Inflammatory macrophage treated with lipopolysaccharide for 1 hour (primary cell): ENCODE measurements at places on chromosomes 3 and 15.
A peak's percentile ranks its signal among the peaks of the same experiment; 100 is the strongest.

- DNase-seq = peak; percentile 57
Measured at GRCh38 chr3:197000211-197000610, 29.4 kb downstream of the MELTF start.

- DNase-seq = no peak
Measured at GRCh38 chr3:56885453-56885852, 83.7 kb upstream of the ARHGEF3 start.

DNA sequence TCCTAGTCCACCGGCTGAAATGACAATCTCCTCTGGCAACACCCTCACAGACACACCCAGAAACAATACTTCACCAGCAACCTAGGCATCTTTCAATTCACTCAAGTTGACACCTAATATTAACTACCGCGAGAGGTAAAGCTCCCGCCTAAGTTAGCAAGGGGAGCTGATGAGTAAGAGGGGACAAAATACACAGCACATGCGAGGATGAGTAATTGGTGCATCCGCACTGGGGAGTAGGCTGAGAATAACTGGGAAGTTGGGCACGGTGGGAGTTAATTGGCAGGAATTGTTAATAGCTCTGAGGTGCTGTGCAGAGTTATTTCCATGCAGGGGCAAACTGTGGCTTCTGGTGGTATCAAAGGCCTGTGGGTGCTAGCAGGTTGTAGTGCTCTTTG lies 14.5 kb upstream of the PLD1 start:
- DNase-seq = peak; percentile 63

DNA sequence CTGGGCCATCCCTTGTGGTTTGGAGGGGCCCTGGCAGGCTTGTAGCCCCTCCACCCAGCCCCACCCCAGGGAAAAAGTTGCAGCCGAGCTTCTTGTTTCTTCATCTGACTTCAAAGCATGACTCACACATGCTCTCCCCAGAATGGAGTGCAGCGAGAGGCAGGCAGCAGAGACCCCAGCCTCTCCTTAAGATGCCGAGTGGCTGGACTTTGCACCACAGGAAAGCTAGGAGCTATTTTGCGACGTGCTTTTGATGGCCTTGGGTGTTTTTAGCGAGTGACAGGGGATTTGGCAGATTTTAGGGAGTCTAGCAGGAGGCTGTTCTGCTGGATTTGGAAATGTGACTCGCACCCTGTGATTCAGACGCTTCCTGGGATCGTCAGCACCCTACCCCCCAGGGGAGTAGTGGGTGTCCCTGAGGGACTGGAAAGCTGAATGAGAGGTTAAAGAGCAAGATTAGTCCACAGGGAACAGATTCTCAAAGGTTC lies 14.2 kb downstream of the BAHD1 start:
- DNase-seq = peak; percentile 28

DNA sequence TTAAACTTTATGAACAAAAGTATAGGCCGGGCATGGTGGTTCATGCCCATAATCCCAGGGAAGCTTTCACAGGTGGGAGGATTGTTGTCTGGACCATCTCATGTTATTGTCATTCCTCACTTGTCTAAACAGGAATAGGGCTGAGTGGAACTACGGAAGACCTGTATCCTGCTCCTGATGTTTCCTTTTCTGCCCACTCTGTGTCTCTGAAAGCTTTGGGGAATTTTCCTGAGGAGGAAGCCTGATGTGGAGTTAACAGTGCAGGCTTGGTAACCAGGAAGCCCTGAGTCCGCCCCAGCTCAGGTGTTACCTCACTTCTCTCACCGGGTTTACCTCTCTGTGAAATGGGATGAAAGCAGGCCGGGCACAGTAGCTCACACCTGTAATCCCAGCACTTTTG lies 2.0 kb upstream of the SS18L2 start:
- DNase-seq = no peak

GRCh38 chr15:75454471-75455378 lies 3.2 kb upstream of the SIN3A start:
- DNase-seq = peak; percentile 47

DNA sequence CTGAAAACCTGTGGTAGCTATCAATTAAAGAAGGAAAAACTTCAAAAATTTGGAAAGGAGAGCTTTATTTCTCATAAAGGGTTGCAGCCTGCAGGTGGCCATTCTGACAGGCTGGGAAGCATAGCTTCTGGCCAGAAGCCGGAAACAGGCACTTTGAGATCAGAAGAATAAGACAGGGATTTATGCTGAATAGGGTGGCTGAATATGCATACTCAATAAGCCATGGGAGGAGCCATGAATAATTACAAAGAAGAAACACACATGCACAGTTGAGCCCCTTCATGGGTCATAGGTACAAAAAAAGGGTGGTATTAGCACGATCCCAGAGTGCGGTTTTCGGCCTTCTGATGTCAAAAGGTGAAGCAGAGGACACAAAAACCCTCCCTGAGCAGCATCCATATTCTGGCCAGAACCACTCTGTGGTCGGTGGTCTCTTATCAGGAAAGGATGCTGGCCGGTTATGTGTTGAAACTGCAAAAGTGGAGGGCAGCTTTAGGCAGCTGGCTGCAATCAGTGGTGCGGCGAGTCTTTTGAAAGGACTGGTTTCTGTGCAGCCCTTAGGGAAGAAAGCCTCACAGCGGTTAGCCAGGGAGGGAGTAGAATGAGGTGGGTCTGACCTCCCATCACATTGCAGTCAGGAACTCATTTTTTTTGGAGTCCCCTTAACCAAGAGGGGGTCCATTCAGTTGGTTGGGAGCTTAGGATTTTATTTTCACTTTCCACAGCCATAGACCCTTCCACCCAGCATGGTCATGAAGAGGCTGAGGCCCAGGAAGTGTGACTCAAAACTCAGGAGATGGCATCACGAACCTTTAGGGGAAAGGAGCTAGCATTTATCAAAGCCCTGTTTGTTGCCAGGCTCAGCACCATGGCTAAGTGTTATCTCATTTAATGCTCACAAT lies 34.7 kb upstream of the CCDC174 start:
- DNase-seq = no peak

DNA sequence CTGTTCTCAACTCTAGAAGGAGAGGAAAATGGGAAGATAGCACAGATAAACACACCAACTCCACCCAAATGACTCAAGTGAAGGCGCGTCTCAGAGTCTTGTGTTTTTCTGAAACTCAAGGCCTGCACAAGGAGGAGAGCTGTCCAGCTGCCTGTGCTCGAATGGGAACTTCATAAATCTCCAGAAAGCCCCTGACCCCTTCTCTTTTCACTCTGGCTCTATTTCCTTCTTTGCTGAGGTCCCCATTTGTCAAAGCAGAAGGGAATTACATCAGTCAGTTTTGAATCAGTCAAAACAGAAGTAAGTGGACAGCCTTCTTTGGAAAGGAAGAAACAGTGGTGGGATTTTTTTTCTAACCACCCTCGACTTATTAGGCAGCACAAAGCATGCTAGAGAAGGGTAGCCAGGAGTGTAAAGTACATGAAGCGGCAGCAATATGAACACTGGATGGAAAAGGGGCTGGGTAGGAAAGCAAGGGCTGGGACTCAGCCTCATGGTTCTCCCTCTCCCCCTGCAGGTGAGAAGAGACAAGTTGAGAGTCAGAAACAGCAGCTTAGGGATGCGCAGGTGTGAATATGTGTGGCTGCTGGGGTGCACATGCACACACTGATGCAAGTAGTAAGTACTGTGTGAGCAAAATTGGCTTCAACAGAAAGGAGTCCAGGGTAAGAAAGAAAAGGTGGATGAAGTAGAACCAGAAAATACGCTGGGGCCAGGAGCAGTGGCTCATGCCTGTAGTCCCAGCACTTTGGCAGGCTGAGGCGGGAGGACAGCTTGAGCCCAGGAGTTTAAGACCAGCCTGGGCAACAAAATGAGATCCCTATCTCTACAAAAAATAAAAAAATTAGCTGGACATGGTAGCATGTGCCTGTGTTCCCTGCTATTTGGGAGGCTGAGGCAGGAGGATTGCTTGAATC lies 36.6 kb upstream of the MAGEF1 start:
- DNase-seq = peak; percentile 73

GRCh38 chr3:69511361-69511760 lies 125.5 kb upstream of the FRMD4B start:
- DNase-seq = no peak

DNA sequence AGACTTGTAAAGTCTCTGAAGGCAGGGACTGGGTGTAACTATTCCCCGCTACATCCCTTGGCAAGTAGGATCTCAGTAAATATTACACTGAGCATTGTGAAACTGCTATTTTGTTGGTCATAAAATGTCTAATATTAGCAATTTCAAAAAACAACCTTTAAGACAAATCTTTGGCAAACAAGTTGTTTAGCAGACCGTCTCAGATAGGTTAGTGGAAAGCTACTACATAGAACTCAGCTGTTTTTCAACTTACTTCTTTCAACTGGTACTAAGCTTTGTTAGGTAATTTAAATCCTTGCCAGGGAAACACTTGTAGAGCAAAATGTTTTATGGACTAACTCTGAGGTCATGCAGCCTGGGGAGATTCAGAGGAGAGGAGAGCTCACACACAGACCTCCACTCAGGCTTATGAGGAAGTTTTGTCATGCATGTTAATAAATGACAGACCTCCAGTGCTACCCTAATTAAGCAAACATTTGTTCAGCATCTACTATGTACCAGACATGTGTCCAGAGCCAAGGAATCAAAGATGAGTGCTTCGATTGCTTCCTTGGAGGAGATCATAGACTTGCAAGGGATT lies 61.6 kb upstream of the STAC start:
- DNase-seq = no peak

- DNase-seq = peak; percentile 17
Measured at GRCh38 chr15:89419370-89419984, 76.9 kb downstream of the RHCG start.

DNA sequence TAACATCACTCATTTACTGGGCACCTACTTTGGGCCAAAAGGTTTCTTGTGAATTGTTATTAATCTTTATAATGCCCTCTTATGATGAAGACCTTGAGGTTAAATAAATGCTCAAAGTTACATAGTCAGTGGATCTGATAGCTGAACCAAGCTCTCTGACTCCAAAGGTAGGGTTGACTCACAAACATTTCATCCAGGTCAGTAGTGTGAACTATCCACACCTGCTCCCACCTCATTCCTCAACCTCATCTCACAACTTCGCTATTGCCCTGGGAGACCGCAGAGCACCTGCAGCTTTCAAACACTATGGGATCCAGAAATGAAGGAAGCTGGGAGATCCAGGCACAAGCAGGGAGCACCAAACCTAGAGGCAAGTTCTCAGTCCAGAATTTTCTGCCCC lies 93.8 kb upstream of the FGF12 start:
- DNase-seq = no peak

DNA sequence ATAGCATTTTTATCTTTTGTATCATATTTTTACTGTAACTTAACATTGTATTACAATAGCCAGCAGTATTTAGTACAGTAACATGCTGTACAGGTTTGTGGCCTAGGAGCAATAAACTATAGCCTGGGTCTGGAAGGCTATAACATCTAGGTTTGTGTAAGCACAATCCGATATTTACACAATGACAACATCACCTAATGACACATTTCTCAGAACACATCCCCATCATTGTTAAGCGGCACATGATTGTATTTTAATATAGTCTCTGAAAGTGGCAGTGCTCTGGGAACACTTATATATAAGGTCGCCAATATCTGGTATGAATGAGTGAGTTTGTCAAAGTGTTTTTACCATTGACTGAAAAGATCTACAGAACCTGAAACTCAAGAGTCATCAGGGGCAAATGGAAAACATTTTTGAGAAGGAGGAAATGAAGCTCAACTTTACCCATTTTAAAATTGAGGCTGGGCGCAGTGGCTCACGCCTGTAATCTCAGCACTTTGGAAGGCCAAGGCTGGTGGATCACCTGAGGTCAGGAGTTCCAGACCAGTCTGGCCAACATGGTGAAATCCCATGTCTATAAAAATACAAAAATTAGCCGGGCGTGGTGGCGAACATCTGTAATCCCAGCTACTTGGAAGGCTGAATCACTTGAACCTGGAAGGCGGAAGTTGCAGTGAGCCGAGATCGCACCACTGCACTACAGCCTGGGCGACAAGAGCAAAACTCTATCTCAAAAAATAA lies 38.8 kb upstream of the TNFSF10 start:
- DNase-seq = no peak

GRCh38 chr3:25665315-25666280 lies 891 bp upstream of the TOP2B start:
- DNase-seq = peak; percentile 42

- no peak for DNase-seq
Measured at GRCh38 chr3:126529585-126530170, 5.7 kb downstream of the CHST13 start.

GRCh38 chr15:96312641-96313335 lies 17.7 kb upstream of the NR2F2 start:
- DNase-seq = no peak

DNA sequence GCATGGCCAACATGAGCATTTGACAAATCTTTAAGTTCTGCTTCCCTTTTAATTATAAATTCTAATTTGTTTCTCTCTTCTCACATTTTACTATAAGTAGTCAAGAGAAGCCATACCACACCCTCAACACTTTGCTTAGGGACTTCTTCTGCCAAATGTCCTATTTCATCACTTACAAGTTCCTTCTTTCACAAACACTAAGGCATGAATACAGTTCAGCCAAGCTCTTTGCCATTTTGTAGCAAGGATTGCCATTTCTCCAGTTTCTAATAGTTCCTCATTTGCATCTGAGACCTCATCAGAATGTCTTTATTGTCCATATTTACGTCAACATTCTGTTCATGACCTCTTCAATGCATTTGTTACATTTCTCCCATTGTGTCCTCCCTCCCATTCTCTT lies 29.4 kb downstream of the SLC22A14 start:
- DNase-seq = peak; percentile 52

GRCh38 chr3:54578417-54578816 lies 349.4 kb downstream of the LRTM1 start:
- no peak for DNase-seq

DNA sequence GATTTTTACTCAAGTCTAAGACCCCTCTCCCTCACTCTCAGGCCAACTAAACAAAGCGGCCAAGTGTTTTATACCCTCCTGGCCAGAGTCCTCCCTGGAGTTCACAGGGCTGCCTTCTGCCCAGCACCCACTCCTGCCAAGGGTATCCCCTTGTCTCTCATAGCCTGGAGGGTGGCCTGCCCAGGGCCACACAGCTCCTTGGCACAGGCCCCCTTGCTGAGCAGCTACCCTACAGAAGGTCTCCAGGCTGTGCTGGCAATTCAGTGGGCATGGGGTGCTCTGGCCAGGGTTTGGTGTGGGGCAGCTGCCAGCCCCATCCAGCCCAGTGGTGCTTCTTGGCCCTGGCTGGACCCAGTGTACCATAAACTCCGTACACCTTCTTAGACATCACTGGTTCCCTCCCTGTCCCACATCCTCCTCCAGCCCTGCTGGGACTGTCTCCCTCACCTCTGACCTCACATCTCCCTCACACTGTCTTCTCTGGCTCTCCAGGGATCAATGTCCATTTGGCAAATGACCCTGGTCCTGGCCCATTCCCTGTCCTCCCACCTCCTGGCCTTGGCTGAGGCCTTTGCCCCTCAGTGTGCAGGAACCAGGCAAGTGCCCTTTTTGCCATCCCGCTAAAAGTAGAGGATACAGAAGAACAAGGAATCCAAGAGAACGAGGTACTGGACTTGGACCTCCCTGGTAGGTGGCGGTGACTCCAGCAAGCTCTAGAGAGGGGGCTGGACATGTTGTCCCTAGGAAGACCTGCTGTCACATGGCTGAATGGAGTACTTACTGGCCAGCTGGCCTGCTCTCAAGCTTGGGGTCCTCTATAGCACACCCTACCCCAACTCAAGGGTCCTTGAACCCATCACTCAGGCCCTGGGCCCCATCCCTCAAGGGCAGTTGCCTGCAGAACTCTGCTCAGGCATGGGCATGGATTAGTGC lies 50.0 kb upstream of the TRPM1 start:
- DNase-seq = no peak

GRCh38 chr15:35605764-35606449 lies 59.9 kb upstream of the DPH6 start:
- no peak for DNase-seq

GRCh38 chr3:37680401-37680800 lies 181.3 kb upstream of the CTDSPL start:
- DNase-seq = no peak

- no peak for DNase-seq
Measured at GRCh38 chr3:73141525-73141924, 80.1 kb downstream of the EBLN2 start.
